Activated T-cell treated with anti-CD3 and anti-CD28 coated beads, Interleukin-2, amount 50 U/mL, for 48 hours (primary cell): ENCODE measurements at places on chromosomes 1 and 21.

DNA sequence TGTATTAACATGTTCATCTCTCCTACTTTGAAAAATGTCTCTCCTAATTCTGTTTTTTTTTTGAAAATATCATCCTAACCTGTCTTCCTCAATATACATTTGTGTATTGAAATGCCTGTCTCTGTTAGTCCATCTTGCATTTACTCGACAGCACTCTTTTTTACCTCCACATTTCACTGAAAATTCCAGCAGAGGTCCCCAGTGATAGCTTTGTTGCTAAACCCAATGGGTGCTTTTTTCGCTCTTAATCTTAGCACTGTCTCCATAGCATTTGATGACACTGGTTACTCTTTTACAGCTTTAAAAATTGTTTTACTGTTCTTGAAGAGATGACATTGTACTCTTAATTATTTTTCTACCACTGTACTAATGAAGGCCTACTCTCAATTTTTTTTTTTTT lies 10.8 kb downstream of the OSBPL9 start:
- no peak for DNase-seq

GRCh38 chr21:33824156-33824941 lies 91.3 kb downstream of the ATP5PO start:
- DNase-seq: no peak

DNA sequence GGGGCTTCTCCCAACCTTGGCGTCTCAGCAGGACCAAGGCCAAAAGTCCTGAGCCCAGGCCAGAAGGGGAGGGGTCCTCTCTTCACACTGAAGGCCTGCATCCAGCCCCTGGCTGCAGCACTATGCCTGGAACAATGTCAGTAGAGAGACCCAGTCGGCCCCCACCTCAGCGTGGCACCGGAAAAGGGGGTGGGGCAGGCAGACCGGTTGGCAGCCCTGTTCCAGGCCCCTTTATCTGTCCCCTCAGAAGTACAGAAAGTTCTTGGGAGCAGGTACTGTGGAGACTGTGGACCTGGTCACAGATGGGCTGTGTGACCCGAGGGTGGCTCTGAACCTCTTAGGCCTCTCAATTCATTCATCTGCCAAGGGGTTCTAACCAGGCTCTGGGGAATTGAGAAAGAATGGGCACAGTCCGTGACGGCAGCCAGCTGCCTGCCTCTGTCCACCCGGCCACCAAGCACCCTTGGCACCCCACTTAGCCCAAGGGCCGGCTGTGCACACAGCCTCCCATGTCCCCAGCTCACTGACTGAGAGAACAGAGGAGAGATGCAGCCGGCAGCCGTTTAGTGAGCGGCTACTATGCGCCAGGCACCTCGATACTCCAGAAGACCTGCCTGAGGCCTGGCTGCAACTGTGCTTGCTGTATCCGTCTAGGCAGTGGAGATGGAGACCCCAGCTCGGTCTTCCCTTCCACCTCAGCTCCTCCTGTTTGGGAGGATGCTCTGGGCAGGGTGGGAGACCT lies 23.9 kb downstream of the RUNX3 start:
- DNase-seq: peak; percentile 18

DNA sequence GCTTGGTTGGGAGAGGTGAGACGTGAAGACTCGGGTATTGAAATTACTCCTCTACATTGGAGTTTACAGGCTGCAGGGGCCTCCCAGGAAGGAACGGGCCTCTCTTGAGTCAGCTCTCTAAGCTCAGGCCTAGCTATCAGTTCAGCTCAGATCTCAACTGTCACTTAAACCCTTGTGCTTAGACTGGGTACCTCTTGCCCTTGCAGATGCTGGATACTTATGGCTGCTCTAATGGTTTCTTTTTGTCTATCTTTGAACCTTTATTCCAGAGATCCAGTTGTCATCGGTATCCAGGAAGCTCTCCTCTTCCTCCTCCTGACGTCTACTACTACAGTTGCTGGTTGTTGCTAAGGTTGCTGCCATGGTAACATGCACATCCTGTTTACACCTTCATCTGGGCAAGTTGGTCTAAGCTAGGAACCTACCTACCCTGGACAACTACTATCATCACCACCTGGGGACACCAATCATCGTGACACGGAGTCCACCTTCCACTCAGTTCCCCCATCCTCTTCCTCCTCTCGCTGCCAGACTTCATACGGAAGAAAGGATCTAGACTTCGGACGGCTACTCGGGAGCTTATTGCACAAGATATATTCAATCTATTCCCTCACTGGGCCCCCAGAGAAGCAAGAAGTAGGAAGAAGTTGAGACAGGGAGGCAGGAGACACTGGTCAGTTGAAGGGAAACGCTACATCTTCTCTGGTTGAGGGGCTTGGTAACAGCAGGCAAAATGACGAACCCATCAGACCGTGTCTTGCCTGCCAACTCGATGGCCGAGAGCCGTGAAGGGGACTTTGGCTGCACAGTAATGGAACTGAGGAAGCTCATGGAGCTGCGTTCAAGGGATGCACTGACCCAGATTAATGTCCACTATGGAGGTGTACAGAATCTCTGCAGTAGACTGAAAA lies 56.1 kb downstream of the ATP2B4 start:
- peak; percentile 61 for DNase-seq

- DNase-seq: no peak
Measured at GRCh38 chr1:21898326-21899200, 38.5 kb downstream of the HSPG2 start.

DNA sequence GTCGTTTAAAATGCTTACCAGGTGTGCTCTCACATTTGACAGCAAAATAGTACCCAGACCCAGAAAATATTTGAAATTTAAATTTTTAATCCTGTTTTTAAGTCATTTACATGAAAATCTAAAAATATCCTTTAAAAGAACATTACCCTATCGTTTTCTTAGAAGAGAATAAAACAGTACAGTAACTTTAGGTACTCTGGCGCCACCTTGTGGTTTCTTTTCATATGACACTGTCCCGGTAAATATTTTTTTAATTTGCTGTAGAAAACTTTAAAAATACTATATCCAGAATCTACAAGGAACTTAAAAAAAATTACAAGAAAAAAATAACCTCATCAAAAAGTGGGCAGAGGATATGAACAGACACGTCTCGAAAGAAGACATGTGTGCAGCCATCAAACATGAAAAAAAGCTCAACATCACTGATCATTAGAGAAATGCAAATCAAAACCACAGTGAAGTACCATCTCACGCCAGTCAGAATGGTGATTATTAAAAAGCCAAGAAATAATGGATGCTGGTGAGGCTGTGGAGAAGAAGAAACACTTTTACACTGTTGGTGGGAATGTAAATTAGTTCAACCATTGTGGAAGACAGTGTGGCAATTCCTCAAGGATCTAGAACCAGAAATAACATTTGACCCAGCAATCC lies 129.2 kb downstream of the RGS21 start:
- peak; percentile 42 for DNase-seq

GRCh38 chr1:26946270-26946669 lies 14.0 kb downstream of the KDF1 start:
- no peak for DNase-seq

DNA sequence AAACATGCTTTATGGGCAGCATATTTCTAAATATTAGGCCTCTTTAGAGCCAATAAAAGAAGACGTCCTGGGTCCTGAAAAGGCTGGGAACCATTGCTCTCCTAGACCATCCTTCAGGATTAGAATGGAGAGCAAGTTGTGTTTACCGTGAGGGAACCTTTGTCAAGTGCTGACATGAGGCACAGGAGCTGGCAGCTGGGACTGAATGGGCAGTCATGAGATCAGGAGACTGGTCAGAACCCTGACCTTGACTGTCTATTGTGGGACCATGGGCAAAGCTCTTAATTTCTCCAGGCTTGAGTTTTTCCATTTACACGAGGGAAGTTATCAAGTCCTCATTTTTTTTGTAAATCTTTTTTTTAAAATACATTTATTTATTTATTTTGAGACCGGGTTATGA lies 5.2 kb downstream of the PFKFB2 start:
- DNase-seq: no peak

GRCh38 chr1:116947092-116947860 lies 37.6 kb downstream of the PTGFRN start:
- DNase-seq: no peak

DNA sequence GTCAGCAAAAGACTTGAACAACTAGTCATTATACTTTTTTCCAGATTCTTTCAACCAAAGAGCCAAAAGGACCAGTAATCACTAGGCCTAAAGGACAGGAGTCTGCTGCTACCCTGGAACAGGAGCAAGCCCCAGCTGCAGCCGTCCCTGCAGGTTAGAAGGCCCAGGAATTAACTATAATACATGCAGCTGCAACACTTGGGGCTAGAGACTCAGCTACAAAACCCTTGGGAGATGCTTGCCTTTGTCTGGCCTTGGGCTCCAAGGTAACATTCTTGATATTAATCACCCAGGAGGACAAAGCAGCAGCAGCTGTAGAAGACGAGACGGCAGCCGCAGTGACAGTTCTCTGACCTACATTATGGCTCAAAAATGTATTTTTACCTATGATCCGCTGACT lies 841.2 kb upstream of the ADGRL4 start:
- no peak for DNase-seq
